ENCODE measurements at places on chromosomes 13 and 19.
A peak's percentile ranks its signal among the peaks of the same experiment; 100 is the strongest.

DNA sequence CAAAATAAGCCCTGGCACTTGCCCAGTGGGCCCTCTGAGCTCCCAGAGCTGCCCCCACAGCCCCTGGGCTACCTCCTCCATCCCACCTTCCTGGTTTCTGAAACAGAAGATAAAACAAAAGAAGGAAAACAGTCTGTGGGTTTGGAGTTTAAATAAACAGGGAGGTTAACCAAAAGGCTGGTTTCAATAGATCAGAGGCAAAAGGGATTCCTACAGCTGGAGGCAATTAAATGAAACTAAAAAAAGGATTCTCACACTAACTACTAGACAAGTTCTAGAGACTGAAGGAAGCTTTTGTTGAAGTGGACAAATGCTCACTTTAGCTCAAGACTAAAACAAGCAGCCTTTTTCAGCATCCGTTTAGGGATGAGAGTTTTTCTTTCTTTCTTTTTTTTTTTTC lies 569.8 kb downstream of the FGF9 start:
- no peak for DNase-seq

DNA sequence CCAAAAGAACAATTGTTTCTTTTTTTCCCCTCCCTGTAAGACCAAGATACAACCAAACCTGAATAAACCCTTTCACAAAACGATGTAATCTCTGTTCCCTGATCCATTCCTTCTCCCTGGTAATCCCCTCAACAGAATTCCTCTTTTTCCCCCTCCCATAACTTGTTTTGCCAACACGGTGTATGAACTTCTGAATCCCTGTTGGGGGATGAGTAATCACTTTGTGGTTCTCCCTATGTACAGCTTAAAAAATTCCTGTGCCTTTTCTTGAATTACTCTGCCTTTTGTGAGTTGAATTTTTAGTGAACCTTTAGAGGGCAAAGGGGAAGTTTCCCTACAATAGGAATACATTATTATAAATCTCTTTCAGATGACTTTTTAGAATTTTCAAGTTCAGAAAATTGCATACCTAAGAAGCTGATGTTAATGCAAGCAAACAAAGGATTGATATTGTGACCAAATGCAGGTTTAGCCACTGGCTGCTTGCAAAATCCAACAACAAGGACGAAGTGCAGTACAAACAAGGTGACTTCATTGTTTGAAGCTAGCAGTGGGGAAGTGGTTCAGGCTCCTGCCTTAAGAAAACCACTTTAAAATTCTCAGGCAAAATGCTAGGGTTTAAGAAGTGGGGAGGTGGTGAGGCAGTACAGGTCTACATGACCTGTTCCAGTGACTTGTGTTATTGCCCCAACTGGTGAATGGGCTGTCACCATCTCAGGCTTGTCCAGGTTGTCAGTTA lies 15.0 kb upstream of the EPSTI1 start:
- DNase-seq: no peak

GRCh38 chr13:78306519-78307206 lies 296.7 kb downstream of the POU4F1 start:
- DNase-seq: no peak

GRCh38 chr13:44578067-44578400 lies 1.9 kb upstream of the TSC22D1 start:
- no peak for DNase-seq

DNA sequence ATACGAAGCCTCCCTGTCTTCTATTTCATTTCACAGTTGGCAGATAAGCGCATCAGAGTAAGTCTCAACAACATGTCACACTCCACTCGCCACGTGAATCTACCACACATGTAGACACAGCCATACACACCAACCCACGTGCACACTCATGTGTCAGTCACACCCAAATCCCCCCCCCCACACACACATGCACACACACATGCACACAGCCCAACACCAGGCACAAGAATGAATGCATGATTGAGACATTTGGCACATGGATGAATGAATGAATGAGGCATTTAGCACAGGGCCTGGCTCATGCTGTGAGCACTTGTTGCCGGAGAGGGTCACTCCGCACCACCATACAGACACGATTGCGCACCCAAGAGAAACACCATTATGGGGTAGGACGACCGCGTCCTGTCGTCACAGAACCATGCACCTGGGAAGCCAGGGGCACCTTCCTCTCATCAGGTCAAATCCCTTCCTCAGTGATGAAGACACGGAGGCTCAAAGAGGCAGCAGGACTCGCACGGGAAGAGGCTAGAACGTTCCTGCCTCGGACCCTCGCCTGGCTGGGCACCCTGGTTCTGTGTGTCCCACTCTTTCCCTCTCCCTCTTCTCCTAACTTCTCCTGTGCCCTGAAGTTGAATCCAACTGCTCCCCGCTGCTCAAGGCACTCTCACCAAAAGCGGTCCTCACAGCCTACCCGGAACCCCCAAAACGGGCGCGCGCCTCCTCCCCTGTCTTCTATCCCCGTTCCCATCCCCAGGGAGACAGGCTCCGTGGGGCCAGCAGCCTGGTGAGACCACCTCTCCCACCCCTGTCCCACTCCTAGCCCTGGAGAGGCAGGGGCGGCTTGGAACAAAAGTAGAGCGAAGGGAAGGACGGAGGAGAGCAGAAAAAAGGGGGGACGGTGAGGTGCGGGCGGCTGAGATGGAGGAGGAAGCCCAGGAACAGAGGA lies 1.3 kb downstream of the MEIS3 start:
- no peak for DNase-seq

DNA sequence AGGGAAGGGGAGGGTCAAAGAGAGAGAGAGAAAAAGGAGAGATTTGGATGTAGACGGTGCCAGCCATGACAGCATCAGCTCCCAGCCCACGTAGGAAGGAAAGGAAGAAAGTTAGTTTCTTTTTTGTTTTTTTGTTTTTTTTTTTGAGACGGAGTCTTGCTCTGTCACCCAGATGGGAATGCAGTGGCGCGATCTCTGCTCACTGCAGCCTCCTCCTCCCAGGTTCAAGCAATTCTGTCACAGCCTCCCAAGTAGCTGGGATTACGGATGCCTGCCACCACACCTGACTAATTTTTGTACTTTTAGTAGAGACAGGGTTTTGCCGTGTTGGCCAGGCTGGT lies 27.6 kb downstream of the ELL start:
- no peak for DNase-seq

DNA sequence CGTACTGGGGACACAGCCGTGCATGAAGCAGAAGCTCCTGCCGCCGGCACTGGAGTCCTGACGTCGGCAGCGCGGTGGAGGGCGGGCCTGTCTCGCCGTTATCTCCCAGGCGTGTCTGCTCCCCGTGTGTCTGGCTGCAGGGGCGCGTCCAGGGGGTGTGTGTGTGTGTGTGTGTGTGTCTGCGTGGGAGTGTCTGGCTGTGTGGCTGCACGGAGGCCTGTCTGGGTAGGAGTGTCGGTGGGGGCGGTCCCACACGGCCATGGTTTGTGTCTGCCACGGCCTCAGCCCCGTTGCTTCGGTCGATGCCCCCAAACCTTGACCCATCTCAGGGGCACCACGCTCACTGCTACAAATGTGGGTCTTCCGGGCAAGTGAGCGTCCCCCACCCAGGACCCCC lies 18.3 kb downstream of the ARID3A start:
- peak; percentile 83 for DNase-seq

DNA sequence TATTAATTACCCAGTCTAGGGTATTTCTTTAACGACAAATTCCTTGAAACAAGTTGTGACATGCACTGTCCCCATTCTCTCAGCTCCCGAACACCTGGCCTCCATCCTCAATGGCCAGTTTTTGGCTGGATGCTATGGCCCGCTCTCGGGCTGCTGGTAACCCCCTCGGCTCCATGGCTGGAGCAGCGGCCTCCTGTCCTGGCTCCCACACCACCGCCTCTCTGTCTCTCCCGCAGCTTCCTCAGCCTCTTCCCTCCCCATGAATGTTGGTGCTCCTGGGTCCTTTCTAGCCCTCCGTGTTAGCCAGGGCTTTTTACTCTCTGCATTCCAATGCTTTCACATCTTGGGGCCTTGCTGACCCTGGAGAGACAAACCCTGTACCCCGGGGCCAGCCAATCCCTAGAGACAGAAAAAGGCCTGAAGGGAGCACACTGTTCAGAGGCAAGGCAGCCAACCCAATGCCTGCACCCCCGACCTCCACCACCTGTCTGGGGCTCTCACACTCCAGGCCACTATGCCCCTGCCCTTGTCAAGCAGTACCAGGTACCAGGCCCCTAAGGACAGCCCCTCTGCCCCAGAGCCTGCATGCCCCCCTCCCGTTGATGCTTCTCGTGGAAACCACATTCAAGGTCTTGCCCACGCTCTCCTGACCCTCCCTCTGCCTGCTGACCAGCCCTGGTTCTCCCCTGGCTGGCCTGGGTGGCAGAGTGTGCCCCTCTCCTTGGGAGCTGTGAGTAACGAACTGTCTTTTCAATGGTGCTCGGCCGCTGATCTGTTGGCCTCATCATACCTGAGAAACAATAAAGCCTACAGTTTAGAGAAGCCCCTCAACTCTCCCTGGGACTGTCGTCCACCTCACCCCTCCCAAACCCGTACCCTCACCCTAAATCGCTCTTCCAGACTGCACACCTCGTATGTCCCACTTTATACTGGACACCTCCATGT lies 86.9 kb upstream of the GPR183 start:
- DNase-seq: no peak

- DNase-seq: no peak
These were observed 186.3 kb downstream of the IRS2 start for GRCh38 chr13:109599901-109600657.

- DNase-seq: peak; percentile 23
These were observed 41.8 kb downstream of the IRS2 start for GRCh38 chr13:109744512-109745051.

- no peak for DNase-seq
These were observed 343.0 kb downstream of the PCDH9 start for GRCh38 chr13:66887088-66887487.

- DNase-seq: peak; percentile 38
These were observed 717 bp downstream of the SPRYD7 start for GRCh38 chr13:49935171-49936074.

DNA sequence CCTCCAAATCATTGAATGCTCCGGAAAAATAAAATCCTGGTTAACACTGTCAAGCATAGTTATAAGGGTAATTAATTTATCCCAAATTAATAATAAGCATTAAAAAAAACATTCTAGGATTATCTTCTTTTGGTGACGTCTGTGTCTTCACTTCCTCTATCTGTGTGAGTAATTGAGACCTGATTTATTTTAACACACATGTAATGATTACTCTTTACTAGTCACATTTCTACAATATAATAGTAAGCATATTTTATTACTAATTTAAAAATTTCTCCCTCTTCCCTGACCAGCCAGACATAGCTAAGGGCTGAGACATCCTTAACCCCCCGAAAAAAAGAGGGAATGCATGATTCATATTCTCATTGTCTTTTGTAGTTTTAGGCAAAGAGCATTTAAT lies 2.3 kb downstream of the FNDC3A start:
- no peak for DNase-seq

GRCh38 chr13:108816375-108816774 lies 187.0 kb downstream of the MYO16 start:
- no peak for DNase-seq

- peak; percentile 37 for DNase-seq
These were observed at the start of gene CD37 for GRCh38 chr19:49335071-49335783. Gene CD37, plus strand, starts transcription at chr19:49335406. Its CDS starts 135 bp downstream, at chr19:49335541.

DNA sequence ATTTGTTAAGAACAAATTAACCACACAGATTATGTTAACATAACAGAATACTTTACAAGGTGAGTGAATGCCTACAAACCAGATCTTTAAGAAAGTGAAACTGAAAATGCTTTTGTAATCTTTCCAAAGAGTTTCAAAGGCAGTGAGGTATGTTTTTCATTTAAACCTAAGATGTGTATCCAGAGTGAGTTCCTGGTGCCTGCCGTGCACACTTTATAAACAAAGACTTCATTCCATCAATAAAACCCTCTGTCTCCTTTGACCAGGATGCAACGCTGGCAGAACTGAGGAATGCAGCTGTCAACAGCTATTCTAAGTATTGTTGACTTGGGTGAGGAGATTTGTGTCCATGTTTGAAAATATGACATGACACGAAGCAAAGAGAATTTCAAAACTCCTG lies 344.6 kb downstream of the DNAJC15 start:
- no peak for DNase-seq

DNA sequence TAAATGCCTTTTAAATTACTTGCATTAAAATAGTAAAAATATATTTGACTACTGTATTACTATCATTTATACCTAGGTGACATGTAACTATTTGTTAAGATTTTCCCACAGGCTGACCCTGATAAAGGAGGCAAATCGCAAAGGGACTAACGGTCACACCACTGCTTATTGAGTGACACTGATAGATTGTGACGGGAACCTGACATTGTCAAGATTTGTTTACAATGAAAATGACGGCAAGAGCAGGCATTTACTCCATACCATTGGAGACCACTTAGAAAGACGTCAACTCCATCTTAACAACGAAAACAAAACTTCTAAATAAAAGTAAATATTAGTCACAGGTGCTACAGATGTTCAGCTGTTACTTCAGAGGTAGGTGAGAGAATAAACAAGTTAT lies 289.0 kb downstream of the DACH1 start:
- no peak for DNase-seq

- no peak for DNase-seq
These were observed 10.9 kb downstream of the SLC46A3 start for GRCh38 chr13:28707629-28708427.

DNA sequence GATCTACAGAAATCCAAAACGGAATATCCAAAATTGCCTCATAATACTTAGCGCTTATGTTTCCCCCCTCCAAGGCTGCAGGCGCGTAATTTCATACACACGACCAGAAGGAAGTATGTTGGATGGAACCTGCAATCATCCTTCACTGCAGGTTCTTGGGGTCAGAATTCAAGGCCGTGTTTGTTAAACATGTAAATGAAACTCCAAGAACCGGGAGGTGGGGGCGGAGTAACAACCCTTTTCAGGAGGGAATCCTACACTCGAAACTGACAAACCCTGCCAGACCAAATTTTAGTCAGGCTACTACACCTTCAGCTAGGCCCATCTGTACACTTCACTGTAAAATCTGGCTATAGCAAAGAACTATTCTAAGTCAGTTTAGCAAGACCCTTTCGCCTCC lies 1.3 kb downstream of the ZNF607 start:
- no peak for DNase-seq

DNA sequence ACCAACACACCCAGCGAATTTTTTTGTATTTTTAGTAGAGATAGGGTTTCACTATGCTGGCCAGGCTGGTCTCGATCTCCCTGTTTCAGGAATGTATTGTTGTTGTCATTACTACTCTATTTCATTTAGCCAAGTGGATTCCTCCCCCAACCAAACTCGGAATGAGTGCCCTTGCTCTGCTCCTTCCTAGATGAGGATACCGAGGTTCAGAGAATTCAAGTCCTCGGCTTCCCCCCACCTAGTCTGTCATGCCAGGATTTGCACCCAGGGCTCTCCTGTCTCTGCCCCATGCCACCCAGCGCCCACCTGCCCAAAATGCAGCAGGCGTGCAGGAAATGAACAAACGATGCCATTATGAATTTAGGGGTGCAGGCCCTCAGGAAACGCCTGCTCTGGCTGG lies 3.5 kb upstream of the SPACA4 start:
- DNase-seq: no peak

DNA sequence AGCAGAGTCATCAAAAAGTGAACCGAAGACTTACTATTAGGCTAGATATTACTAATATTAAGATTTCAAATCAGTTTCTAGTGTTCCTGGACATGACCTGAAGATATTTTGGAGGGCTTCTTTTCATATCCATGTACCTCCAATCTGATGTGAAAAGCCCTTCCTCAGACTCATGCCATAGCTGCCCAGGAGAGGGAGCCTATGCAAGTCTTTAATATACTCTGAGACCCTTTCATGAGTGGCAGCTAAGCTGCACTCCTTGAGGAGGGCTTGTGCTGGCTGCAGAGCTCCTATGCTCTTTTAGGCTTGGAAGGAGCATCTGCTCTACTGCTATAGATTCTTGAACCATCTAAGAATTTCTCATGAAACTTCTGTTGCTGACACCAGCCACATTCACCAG lies 715.3 kb downstream of the OLFM4 start:
- DNase-seq: no peak
